ENCODE measurements at places on chromosomes 2 and 18.
A peak's percentile ranks its signal among the peaks of the same experiment; 100 is the strongest.

GRCh38 chr2:61434314-61434713, 36.6 kb downstream of the USP34 start:
- no peak for DNase-seq

DNA sequence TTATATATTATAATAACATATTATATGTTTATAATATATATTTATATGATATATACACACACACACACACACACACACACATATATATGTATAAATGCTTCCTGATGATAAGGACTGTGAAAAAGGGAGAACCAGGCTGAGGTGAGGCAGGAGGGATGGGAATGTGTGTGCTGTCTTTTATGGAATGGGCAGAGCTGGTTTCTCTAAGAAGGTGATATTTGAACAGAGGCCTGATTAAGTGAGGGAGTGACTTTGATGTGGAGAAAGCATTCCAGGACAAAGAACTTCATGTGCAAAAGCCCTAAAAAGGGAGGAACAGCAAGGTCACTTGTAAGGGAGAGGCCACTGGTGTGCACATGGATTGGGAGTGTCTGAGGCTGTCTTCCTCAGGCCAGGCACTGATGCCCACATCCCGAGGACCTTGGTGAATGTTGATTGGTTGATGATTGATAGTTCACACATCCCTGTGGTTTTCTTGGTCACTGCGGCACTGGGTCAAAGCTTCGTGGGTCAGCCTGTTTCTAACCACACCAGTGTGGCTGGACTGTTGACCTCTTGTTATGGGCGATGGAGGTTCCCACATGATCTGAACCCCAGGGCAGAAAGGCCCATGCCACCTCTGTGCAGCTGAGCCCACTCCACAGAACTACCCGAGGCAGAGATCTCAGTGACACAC, 196.9 kb downstream of the MYCN start:
- DNase-seq = no peak

DNA sequence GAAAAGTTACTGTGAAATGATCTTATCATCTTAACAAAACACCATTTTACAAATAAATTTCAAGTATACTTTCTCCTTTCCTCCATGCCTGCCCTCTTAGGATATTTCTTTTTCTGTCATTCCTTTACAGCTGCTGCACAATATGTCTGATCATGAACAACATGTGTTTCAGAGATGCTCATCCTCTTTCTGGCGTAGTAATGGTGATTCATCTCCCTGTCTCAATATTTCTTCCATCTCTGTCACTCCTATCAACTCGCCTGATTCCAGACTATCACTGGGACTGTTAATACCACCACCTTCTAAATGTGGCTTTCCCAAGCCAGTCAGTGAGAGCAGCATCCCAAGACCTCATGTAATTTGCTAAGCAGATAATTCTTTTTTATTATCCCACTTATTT, 290.5 kb downstream of the GULP1 start:
- no peak for DNase-seq

DNA sequence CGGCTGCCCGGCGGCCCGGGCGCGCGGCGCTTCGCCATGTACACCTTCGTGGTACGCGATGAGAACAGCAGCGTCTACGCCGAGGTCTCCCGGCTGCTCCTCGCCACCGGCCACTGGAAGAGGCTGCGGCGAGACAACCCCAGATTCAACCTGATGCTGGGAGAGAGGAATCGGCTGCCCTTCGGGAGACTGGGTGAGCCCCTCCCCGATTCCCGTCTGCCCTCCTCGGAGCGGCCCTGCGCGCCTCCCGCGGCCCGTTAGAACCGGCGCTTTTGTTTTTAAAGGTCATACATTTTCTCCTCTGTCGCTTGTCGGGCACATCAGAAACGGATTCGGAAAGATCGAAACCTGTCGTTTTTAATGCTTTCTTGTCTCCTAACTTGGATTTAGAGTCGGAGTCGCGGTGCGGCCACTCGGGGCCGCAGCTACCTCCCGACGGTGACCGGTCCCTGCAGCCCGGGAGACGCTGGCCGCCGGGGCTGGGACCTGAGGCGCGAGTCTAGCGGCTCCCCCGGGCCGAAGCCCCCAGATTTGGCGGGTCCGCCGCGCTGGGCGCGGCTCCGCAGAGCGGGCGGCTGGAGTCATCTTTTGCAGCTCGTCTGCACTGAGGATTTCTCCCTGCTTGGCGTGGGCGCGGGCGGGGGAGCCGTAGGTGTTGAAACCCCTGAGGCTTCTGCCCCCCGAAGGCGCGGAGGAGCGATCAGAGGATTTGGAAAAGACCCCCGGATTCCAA, 519 bp downstream of the TTL start:
- peak; percentile 50 for DNase-seq

- DNase-seq = no peak
These were observed 447.9 kb downstream of the IRS1 start for GRCh38 chr2:226351711-226352110.

DNA sequence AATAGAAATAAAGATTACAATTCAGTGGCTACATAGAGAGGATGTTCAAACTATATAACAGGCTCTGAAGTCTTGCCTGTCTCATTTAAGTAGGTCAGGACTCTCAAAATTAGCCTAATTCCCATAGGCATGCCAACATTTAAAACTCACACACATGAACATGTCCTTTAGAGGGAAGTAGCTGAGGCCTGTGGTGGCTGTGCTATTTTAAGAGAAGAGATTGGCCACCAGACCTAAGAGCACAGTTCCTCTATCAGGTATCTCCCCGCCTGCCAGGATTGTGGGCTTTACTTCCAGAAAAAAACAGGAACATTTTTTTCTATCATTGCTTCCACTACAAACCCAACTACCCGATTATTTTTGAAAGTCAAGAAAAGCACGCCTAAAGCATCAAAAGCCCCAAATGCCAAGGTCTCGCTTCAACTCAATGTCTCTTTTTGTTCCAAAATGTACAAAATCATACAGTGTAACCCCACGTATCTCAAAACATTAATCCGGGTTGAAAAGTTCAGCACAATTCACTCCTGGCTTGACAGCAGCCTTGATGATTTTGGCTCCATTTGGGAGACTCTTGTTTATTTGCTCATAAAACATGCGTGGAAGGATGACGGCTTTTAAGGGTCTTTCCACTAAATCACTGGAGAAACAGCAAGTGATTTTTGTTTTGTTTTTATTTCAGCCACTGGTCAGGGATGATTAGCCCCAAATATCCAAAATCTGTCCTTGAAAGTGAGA, 15.3 kb downstream of the FHL2 start:
- DNase-seq = no peak

DNA sequence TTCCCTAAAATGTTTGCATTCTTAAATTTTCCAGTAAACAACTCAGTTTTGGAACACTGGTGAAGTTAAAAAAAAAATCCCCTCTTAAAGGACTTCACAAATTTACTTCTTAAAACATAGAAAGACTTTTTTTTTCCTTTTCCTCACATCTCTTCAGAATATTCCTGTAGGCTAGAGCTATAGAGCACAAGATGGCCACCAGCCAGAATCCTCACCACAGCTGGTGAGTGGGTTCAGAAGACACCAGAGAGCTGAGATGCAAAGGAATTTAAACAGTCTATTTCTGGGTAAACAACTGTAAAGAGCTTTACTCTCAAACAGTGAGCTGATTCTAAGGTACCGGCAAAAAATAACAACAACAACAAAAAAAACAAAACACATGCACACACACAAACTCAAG, 252.8 kb downstream of the LRP1B start:
- no peak for DNase-seq

DNA sequence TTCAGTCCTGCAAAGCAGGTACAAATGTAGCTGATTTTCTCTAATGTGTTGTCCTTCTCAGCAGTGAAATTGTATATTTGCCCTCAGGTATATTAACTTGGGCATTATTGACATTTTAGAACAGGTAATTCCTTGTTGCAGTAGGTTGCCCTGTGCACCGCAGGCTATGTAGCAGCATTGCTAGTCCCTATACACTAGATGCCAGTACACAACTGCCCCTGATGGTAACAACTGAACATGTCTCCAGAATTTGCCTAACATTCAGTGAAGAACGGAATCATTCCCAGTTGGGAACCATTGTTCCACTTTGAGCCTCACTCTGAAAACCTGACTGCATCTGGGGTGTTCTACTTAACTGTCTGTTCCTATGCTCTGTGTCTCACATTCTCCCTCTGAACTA, 23.1 kb upstream of the TFPI start:
- DNase-seq = no peak

GRCh38 chr18:44096016-44096415, 584.7 kb upstream of the SETBP1 start:
- no peak for DNase-seq

GRCh38 chr18:8602557-8602956, 6.7 kb upstream of the RAB12 start:
- DNase-seq = no peak

DNA sequence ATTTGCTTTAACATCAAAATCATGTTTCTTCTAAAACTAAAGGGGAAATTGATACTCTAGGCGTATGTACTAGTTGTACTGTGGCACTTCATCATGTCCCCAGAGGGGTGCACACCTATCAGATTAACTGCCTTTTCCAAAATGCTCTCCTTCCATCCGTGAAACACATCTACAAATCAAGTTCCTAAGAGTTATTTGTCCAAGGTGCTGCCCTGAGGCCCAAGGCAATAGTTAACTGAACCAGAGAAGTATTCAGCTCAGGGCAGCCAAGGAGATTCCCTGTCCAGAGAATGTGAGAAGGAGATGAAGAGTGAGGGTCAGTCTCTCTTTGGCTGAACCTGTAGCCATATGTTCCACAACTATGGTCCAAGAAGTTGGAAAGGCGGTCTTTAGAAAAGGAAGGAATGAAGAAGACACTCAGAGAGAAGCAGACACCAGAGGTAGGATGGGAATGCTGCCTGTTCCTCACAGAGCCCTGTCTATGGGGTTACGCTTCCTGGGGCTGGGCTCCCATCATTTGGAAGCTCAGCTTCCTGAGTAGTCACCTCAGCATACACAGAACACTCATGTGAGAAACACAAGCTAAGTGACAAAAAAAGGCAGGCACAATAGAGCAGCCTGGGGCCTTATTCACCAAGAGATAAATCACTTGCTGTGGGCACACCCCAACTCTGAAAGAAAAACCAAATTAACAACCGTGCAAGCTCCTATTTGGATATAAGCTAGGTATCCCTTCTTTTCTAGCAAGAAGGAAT, 55.6 kb downstream of the ANKRD44 start:
- DNase-seq = no peak

- no peak for DNase-seq
These were observed 25.9 kb upstream of the SNTG2 start for GRCh38 chr2:924701-925100.

DNA sequence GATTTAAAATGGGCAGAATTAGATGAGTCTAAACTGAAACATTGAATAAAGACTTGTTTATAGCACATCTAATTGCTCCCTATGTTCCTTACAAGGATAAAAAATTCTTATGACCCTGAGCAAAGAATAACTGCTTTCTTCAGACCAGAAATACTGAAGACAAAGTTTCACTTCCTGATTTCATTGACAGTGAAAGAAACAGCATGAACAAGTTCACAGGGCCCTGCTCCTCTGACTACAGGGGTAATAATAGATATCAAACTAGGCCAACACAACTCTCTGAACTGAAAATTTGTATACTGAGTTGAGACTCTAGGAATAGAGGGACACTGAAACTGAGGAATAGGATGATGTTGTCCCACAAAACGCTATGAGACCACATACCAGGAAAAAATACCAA, 1383.3 kb upstream of the CDH2 start:
- no peak for DNase-seq

DNA sequence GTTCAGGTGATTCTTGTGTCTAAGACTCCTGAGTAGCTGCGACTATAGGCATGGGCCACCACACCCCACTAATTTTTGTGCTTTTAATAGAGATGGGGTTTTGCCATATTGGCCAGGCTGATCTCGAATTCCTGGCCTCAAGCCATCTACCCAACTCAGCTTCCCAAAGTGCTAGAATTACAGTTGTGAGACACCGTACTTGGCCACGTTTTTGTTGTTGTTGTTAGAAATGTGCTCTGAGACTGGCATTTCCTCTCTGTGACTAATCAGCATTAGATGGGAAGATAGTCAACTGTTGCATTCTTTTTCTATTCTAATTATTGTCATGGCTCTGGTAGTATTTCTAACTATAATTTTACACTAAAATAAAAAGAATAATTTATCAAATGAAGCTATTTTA, 191.7 kb downstream of the CAMKMT start:
- no peak for DNase-seq

- no peak for DNase-seq
These were observed 121.4 kb upstream of the MAP3K20 start for GRCh38 chr2:172953970-172954852.

- DNase-seq = no peak
These were observed 38.6 kb downstream of the PTPRM start for GRCh38 chr18:7605705-7606104.

DNA sequence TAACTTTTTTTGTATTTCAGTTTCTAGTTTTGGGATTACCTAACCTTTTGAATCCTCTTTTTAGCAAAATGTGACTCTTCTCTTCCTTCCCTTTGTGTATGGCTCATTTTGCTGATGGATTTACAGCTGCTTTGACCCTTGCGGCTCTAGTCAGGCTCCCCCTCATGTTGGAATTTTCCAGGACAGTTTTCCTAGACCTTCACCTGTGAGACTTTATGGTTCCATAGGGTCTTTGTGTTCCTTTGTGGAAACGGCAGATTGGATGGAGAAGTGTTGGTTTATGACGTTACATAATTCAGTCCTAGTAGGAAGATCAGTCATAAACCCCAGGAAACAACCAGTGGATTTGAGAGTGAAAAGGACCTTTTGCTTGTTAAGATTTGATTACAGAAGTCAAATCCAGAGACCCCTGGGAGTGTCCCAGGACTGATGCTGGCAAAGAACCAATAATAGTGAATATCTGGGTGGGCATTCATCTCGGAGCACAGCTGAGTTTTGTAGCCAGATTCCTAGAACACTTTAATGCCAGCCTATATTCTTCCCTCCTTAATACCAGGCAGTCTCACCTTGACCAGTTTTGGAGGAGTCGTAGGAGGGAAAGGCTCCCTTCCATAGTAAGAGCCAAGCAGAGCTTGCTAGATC, 42.7 kb downstream of the SOCS6 start:
- DNase-seq = no peak

GRCh38 chr2:20543469-20544152, 96.7 kb downstream of the RHOB start:
- no peak for DNase-seq

DNA sequence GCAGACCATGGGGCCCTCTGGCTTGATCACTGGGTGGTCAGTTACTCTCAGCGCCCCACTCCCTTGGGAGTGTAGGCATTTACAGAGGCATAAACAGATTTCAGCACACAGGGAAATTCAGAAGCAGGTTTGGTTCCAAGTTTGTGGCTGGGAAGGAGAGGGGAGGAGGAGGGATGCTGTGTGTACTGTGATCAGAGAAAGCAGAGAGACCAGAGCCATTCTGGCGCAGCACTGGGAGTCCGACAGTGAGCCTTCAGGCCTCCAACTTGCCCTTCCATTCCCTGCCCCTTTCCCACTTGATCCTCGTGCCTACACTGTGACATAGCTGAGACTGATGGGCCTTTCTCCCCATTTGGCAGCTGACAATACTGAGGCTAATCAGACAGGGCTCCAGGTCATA, 47.8 kb upstream of the LOXHD1 start:
- no peak for DNase-seq

GRCh38 chr2:13813236-13813635, 819.3 kb upstream of the LRATD1 start:
- no peak for DNase-seq

GRCh38 chr18:78939105-78939504, 40.5 kb upstream of the SALL3 start:
- no peak for DNase-seq

Data from activated naive CD4-positive, alpha-beta T cell treated with anti-CD3 and anti-CD28 coated beads, Interleukin-2, amount 10 ng/mL, durations not matched to agents 7 days and 5 days (primary cell).